ENCODE measurements at places on chromosomes 6 and 20.

DNA sequence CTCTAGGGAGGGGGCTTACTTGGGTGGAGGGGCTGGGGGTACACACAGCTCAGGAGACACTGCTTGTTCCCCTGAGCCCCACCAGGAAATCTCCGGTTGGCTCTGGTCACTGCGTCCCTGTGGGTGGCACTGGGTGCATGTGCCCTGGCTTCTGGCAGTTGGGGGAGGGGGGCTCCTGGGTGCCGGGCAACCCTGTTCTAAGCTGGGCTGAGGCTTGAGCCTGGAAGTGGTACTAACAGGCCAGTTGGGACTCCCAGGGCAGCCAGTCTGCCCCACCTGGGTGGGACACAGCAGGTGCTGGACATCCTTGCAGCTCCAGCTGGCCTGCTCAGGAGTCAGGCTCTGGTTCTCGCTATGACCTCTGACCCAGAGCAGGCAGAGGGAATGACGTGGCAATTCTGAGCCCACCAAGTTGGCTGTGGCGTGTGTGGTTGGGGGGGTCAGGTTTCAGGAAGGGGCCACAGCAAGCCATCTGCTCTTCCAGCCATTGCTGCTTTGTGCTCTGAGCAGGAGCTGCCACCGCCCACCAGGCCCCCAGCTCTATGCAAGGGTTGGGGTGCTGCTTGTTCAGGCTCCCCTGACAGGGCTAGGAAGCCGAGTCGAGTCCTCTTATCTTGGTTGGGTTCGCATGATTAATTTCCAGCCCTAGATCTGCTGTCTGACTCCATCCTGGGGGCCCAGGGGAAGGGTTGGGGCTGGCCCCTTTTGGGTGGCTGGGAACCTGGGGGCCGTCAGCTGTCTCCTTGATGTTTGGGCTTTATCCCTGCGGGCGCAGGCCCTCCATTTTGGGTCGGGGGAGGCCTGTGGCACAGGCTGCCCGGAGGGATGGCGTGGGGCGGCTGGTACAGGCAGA is 590 bp downstream of the C20orf204 start:
- no peak for DNase-seq

GRCh38 chr6:48733581-48733980 is 622.6 kb upstream of the PTCHD4 start:
- no peak for DNase-seq

DNA sequence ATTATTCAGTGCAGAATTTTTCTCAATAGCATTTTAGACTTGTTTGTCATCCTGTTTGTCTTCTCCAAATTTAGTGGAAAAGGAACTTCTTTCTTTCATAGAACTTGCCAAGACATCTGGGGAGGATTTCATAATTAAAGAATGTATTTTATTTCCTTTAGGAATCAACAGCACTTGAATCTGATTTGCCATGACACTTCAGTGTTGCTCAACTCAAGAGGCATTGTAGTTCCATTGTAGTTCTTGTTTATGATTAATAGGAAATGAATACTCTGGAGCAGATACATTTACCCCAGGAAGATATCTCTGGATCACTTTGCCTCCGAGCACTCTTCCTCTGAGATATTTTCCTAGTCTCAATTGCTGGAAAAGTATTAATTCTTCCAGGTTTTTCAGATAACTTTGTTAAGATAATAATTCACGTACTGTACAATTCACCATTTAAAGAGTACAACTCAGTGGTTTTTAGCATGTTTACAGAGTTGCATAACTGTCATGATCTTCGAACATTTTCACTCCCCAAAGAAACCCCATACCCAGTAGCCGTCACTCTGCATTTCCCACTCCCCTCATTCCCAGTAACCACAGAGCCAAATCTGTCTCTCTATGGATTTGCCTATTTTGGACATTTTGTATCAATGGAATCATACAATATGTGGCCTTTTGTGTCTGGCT is 29.7 kb downstream of the AKAP12 start:
- DNase-seq: no peak

DNA sequence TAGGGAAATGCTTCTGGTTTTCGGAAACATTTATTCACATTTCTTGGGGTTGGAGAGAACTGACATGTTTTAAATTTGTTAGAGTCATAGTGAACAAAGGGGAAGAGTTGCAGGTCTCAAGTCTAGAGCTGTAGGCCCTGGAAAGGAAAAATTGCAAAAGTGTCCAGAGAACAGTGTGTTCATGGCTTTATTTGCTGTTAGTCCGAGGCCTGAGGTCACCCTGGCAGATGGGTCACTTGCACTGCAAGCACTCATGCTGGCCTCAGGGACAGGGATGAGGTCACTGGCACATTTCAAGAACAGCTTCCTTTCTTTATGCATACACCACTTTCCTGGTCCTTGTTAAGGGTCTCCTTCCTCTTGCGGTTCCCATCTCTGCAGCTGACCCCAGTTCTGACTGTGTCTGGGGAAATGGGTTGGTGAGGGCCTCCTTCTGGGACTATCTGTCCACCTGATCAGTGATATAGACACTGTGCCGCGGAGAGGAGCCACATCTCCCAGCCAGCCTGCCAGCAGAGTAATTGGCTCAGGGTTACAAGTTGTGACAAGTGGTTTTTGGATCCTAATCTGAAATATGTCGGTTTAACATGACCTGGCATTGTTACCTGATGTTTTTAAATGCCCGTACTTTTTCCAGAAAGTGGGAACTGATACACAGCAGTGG is 194.0 kb downstream of the EYA4 start:
- no peak for DNase-seq

GRCh38 chr6:7542065-7542873 is 798 bp downstream of the DSP start:
- DNase-seq: no peak

DNA sequence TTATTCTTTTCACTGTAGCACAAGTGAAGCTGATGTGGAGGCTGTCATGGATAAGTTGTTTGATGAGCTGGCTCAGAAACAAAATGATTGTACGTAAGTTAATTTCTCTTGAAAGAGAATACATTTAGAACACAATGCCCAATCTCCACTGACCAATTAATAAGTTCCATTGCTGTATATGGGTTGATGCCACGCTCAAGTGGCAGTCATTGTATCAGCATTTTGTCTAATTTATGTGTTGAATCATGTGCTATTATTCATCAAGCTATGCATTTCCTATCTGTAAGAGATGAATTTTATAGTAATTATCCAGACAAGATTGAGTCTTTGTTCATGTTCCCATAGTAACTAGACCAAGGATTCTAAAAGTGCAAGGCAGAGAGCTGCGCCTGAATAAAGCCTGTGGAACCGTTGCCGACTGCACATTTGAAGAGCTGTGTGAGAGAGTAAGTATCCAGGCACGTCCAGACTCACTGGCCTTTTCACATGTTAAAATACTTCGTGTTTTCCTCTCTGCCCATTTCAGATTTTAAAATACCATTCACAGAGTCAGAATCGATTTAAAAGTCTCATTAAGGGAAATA is 83.8 kb upstream of the FOXO3 start:
- DNase-seq: peak; percentile 5

GRCh38 chr6:20204512-20204894 is 7.8 kb downstream of the MBOAT1 start:
- DNase-seq: no peak

DNA sequence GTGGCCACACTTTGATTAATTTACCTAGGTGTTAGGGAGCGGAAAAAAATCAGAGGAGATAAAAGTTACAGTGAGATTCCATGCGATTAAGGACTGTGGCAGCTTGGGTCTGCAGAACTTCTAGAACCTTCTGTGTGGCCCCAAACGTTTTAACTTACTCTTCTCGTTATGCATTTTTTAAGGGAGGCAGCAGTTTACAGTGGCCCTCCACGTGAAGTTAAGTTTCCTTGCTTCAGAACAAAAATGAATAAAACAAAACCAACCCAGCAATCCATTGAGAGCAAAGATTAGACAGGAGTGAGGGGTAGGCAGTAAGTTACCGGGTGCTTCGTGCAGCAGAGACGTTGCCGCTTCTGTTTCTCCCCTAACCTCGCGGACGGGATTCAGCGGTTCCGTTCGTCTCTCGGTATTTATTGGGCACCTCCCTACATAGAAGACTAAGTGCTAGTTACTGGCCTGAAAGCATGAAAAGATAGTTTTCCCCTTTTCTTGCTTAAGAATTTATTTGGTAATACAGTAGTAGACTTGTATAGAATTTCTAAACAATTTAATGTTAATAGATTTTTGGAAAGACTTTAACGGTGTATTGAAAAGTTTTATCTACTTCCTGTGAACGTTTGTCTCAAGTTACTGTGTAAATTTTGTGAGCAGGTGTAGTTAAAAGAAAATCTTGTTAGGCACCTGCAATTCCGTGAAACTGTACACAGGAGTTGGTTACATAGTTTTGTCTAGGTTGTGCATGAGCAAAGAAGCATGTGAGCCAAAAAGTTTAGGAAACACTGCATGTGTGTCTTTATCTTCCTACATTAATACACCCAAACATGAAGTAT is 1.1 kb downstream of the BAG2 start:
- no peak for DNase-seq

DNA sequence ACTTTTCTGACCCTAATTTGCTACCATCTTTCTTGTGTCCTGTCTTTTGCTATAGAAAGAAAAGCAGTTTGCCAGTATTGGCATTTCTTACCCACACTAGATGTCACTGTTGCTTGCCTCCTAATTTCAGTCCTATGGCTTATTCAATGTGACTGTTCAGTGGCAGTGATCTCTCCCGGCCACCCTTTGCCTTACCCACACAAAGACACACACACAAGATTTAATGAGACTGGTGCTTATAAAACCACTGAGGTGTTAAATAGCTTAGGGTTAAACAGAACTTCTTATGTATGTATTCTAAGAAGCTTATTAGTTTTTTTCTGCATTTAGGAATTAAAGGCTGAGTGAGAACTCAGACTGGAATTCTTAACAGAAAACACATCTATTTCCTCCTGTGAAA is 233.6 kb upstream of the ASCC3 start:
- peak; percentile 7 for DNase-seq

GRCh38 chr6:87071683-87072082 is 23.2 kb downstream of the CGA start:
- no peak for DNase-seq

GRCh38 chr6:43950731-43951062 is 176.6 kb downstream of the MRPL14 start:
- no peak for DNase-seq

GRCh38 chr6:79225717-79226599 is 8.5 kb downstream of the HMGN3 start:
- DNase-seq: no peak

All from NCI-H1930 (cell line).